ENCODE measurements at places on chromosomes 2 and 18.

DNA sequence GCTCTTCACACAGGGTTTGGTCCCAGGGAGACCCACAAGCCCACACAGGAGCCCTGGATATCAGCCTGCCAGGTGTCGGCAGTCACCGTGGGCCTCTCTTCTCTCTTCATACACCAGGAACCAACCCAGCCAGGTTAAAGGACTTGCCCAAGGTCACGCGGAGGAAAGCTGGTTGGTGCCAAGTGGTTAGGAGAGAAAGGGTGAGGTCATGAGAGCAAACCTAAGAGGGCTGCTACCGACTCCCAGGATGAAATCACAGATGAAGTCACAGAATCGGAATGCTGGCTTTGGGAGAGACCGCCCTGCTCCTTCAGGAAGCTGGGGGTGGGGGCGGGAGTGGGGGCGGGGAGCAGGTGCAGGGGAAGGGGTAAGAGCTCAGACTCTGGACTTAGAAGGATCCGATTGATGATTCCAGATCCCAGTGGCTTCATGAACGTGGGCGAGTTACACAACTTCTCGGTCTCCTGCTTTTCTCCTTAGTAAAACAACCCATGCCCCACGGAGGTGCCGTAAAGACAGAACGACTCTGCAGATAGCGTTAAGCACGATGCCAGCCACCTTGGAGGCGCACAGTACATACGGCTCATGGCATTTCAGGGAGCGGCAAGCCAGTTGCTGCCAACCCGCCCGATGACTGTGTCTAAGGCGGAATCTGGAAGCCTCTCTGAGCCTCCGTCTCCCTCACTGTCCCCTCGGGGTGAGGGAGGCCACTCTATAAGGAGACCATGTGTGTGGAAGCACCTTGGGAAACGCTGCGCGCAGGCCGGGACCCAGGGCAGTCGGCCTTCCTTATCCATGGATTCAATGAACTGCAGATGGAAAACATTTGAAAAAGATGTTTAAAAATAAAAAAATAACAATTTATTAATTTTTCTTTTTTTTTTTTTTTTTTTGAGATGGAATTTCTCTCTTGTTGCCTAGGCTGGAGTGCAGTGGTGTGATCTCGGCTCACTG lies 23.0 kb upstream of the TAF1B start:
- DNase-seq: no peak

- DNase-seq: no peak
Measured at GRCh38 chr18:40987581-40987980, 967.5 kb upstream of the PIK3C3 start.

DNA sequence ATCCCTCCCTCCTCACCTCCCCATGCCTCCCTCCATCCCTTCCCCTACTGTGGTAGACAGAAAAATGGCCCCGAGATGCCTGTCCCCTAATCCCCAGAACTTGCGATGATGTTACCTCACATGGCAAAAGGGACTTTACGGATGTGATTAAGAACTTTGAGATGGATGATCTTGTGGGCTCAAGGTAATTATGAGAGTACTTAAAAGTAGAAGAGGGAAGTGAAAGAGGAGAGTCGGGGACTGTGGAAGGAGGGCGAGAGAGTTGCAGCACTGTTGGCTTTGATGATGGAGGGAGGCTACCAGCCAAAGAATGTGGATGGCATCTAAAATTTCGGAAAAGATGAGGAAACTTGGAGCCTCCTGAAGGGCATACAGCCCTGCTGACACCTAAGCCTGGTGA lies 66.5 kb downstream of the AGAP1 start:
- no peak for DNase-seq

DNA sequence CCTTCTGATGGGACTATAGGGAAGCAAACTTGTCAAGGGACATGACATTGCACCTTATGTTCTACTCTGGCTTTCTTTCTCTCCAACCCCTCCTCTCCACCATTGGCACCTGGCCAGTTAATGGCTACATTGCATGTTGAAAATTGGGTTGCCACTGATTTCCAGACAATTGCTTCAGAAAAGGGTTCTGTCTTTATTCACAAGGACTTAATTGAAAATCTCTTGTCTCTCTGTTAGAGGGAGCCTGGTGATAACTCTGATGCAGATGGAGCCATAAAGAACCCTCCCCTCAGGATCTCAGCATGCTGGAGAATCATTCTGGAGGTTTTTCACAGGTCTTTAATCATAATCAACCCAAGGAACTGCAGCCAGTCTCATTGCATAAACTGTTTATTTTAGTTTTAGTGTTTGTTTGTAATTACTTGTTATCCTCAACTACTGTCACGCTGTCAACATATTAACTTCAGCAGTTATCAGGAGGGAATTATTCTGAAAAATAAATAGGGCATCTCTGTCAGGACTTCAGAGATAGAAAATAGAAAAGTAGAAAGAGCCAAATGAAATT lies 316.8 kb downstream of the RIT2 start:
- no peak for DNase-seq

- DNase-seq: no peak
Measured at GRCh38 chr2:190023860-190024259, 38.7 kb downstream of the MSTN start.

DNA sequence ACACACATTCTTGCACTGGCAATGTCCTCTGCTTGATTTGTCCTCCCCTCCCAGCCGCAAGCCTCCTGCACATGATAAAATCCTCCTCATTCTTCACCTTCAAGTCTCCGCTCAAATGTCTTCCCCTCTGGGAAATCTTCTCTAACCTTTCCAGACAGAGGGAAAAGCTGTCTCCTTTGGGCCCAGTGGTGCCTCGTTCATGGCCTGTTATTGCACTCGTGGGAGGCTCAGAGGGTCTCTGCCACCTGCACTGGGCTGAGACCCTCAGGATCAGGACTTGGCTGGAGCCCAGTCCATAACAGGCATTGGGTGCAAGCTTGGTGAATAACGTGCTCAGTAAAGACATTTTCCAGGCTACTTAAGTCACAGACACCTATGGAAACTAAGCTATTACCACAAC lies 68.6 kb downstream of the PTGR3 start:
- no peak for DNase-seq

- DNase-seq: no peak
Measured at GRCh38 chr2:147538821-147539220, 306.0 kb upstream of the ACVR2A start.

- no peak for DNase-seq
Measured at GRCh38 chr2:8202132-8202531, 479.7 kb upstream of the ID2 start.

DNA sequence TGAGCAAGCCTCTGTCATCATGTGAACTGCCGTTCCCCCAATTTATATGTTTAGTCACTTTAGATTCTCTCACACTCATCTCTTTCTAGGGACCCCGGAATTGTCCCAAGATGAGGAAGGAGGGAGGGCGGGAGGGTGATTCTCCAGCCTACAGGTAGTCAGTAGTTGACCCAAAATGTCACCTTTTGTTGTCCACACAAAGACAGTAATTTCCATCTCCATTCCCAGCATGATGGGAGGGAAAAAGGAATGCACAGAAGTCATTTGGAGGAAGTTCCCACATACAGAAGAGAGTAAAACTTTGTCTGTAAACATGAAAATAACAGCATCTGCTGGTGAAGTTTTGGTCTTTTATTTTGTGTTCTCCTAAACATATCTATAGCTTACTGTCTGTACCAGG lies 222.9 kb downstream of the KLHL29 start:
- DNase-seq: no peak

DNA sequence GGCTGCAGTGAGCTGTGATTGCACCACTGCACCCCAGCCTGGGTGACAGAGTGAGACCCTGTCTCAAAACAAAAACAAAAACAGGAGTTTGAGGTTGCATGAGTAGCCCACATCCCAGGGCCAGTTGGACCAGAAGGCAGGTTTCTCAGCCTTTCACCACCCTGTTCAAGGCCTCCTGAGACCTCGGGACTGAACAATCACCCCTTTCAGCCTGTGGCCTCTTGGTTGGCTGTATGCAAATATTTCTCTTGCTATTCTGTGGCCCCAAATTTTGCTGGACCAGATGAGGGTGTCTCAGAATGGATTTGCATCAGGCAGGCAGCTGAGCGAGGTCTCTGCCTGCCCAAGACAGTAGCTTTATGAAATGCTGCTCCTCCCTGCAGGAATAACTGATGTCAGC lies 56.9 kb downstream of the DPYSL5 start:
- no peak for DNase-seq

DNA sequence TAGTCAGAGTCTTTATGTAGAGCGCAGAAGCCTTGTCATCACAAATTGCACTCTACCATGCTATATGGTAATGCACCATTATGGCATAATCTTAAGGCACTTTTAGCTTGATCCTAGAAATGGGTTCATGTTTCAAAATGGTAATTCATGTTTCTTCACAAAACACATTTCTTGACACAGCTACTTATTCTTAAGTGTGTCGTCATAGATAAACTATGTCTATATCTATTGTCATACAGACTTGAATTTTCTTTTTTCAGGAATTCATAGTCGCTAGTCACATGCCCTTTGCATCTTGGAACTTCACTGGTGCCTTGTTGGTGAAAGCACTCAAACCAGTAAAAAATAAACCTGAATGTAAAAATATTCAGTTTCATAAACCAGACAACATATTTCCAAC lies 1578.2 kb downstream of the LRP1B start:
- DNase-seq: no peak

GRCh38 chr2:29115797-29116781 lies 874 bp downstream of the CLIP4 start:
- peak; percentile 87 for DNase-seq

DNA sequence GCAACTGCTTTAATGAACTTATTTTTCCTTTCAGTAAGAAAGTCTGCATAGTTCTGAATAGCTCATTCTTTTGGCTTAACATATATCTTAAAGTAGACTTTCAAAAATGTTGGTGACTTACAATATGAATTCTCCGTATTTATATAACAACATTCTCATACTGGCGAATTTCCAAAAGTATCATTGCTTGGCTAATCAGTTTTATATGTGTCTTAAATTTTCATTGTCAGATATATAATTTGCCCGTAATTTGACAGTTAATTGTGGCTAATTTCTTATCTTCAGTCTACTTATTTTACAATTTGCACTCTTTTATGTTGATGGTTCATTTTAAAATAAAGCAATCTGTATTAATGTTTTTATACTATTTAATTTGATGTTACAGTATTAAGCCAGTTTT lies 144.9 kb downstream of the ATP9B start:
- no peak for DNase-seq

GRCh38 chr2:204775766-204776165 lies 230.5 kb downstream of the PARD3B start:
- no peak for DNase-seq

DNA sequence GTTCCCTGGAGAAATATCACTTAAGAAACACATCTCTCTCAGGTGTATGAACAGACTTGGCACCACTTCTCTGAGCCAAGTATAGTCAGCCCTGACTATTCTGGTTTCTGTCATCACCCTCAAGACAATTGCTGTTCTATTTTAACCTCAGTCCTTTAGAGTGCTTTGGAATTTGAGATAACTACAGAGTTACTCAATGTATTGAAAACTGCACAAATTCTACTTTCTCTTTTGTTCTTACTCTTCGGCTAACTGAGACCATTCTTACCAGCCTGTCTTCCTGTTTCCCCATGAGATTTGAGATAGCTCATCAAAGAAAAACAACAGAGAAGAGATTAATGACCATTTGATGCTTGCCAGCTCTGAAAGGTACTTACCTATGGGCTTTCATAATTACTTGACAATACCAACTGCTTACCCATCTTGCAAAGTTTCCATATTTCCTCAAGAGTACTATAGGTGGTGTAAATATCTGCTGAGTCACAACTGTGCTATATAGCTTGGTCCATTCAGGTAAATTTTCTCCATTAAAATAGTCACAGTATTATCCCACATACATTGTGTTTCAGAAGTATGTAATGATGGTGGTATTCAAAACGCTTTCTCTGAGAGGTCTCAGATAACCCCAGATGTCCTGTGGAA lies 467.5 kb upstream of the CHST9 start:
- DNase-seq: no peak

DNA sequence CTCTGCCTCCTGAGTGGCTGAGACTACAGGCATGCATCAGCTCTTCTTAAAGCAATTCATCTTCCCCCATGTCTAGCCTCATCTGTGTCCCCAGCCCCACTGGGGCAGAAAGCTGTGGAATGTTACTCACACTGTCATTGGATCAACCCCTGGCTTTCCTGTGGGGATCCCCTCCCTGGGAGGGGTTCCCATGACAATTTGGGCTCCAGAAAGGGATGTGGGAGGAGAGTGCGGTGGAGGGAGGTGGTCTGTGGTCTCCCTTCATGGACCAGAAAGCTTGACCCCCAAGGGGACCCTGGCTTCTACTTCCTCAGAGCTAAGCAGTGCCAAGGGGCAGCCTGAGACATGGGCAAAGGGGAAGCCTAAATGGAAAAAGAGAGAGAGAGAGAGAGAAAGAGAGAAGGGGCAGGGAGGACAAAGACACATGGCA lies 1.3 kb downstream of the NGEF start:
- DNase-seq: no peak

DNA sequence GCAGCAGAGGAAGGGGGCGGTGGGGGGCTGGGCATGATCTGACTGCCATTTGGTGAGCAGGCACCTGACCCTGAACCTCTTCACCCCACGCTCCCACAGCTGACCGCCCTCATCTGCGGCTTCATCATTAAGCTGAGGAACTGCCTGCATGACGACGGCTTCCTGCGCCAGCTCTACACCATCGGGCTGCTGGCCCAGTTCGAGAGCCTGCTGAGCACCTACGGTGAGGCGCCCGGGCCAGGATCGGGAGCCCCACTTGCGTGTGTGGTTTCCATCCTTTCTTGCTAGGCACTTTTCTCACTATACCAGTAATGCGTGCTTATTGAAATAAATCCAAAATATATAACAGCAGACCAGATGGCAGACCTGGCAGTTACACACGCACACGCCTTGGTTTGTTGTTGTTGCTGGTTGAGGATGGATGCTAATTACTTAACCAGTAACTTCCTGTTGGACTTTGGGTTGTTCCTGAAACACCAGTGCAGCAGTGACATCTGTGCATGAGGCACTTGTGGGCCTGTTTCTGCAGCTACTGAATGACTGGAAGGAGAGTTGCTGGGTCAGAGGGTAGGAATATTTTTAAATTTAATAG lies 43.7 kb downstream of the COA5 start:
- no peak for DNase-seq

- DNase-seq: no peak
Measured at GRCh38 chr18:26468931-26469340, 79.4 kb downstream of the KCTD1 start.

GRCh38 chr2:3341336-3341735 lies 36.3 kb downstream of the EIPR1 start:
- DNase-seq: no peak

DNA sequence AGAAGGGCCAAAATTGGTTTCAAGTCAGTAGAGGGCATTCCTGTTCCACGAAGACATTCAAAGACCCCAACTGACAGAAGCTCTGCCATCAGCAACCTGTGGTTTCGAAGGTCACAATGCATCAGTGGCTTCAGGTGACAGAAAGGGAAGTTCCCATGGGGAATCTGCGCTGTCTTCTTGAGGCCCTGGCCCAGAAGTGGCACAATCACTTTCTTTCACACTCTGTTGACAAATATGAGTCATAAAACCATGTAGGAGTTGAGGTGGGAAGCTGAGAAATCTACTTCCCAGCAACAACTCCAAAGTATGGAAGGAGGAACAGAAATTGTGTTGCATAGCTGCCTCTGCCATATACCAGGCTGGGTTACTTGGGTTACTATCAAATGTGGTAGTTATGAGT lies 621.1 kb upstream of the FANCL start:
- DNase-seq: no peak

GRCh38 chr2:13607139-13607538 lies 890.4 kb downstream of the TRIB2 start:
- no peak for DNase-seq

All from CD4-positive, alpha-beta T cell (primary cell).